A172 (cell line): ENCODE measurements at places on chromosomes 11 and 22.

DNA sequence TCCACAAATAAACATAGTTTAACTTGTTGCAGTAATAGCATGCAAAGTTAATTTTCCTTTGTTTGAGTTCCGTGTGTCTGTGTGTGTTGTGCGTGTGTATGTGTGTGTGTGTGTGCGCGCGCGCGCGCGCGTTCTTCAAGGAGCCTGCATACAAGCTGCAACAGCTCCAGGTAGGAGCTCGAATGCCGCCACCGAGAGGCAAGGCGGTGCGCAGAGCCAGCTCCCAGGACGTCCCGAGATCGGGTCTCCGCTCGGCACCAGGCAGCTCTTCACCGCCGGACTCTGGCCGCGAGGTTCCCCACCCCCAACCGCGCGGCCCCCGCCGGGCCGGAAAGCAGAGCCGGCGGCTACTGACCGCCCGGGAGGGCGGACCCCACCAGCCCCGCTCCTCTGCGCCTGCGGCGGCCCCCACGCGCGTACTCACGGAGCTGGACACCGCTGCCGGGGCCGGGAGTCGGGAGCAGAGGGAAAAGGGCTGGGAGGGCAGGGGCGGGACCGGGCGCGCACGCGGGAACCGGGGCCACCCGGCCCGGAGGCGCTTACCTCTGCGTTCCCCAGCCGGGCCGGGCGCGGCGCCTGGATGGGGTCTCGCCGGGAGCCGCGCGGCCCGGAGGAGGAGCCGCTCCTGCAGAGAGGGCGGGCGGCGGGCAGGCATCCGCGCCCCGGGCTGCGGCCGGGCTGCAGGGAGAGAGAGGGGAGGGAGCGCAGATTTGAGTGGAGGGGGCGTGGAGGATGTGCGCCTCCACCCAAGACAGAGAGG is 40.4 kb upstream of the AKIP1 start:
- peak; percentile 56 for DNase-seq

DNA sequence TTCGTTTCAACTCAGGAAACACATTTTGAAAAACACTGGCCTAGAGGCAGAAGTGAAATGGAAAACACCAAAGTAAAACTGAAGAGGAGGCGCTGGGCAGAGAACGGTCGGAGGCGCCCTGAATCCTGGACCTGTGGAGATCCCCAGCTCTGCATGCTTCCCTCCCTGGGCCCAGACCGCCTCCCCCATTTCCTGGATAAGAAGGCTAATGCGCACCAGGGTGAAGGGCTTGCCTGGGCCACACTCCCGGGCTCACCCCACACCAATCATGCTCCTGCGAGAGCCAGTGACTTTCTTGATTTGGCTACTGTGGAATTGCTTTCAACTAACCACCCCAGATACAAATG is 167.1 kb downstream of the CRYBB2 start:
- no peak for DNase-seq

DNA sequence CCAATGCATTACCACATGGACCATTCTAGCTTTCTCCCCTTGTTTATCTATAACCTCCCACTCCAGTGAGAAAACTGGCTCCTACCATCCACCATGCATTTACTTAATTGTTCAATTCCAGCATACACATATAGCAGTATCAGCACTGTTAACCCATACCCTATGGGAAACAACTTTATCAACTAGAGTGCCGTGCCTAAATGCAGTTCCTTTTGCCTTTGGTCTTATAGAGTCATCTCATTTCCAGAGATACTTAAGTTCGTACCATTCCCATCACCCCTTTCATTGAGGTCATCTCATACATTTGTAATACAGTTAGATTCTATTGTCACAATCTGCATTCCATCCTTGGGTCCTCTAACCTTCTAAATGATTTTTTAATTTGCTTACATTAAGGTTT is 86.9 kb downstream of the PARVA start:
- DNase-seq = no peak

GRCh38 chr22:50252082-50253045 is 1.3 kb upstream of the HDAC10 start:
- no peak for DNase-seq

GRCh38 chr22:22431271-22432220 is 77.0 kb downstream of the ZNF280B start:
- DNase-seq = peak; percentile 40

- DNase-seq = no peak
These were observed 51.6 kb downstream of the MS4A13 start for GRCh38 chr11:60566776-60567175.

- no peak for DNase-seq
These were observed 27.8 kb upstream of the PPARA start for GRCh38 chr22:46122511-46122971.

DNA sequence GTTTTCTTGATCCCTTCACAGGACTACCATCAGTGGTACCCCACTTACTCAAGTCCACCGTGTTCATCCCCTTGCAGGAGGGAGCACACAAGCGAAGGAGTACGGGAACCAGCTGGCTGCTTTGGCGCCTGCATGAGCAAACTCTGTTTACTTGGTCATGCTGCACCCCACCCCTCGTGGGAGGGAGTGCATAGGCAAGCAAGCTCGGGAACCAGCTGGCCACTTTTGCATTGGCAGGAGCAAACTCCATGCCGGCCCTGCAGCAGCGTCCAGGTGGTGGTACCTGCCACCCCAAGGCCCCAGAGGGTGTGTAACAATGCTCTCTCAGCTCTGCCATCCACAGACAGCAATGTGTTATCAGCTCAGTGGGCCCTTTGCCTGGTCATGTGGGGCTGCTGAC is 737.8 kb downstream of the FAM181B start:
- DNase-seq = no peak
